Activated CD8-positive, alpha-beta T cell treated with anti-CD3 and anti-CD28 coated beads for 36 hours (primary cell): ENCODE measurements at places on chromosomes 7 and 10. TPM values are rescaled to one million over a fixed set of nuclear protein-coding genes. Genes with fewer than 3 reads are reported as not detected.

Gene MAGI2
- 0.04 TPM for total RNA-seq

Gene SSC4D
- 0.67 TPM for total RNA-seq

Gene RBP4
- total RNA-seq: not detected

Gene GHRHR
- total RNA-seq: not detected

Gene PLCE1
- not detected for total RNA-seq

Gene FRMPD2
- not detected for total RNA-seq

Gene SPAM1
- not detected for total RNA-seq

Gene SPOCK2
- 135 TPM for total RNA-seq

- DNase-seq: no peak
Observed at GRCh38 chr10:119252051-119252465, 44.7 kb downstream of the GRK5 start.

DNA sequence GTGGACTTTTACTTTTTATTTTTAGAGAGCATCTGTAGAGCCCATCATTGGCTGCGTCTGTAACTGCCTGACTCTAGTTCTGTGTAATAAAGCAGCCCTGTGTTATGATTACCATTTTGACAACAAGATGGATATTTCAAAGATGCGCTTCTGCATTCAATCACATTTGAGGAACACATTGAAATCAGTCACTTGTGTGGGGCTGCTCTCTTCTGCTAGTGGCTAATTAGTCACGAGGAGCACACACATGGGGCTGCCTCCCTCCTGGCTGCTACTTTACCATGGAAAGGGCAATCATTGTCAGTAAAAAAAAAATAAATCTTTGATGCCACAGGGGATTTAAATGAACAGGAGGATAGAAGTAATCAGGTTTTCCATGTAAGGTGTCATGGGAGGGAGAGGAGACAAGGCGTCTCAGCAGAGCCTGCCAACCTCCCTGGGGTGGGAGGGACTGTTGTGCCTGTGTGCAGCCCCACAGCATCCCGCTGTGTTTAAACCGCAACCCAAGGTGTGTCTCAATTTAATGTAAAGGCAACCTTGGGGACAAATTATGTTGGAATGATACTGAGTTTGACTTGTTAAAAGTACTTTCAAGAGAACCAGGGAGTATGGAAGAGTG lies 205.2 kb upstream of the COBL start:
- DNase-seq: no peak

DNA sequence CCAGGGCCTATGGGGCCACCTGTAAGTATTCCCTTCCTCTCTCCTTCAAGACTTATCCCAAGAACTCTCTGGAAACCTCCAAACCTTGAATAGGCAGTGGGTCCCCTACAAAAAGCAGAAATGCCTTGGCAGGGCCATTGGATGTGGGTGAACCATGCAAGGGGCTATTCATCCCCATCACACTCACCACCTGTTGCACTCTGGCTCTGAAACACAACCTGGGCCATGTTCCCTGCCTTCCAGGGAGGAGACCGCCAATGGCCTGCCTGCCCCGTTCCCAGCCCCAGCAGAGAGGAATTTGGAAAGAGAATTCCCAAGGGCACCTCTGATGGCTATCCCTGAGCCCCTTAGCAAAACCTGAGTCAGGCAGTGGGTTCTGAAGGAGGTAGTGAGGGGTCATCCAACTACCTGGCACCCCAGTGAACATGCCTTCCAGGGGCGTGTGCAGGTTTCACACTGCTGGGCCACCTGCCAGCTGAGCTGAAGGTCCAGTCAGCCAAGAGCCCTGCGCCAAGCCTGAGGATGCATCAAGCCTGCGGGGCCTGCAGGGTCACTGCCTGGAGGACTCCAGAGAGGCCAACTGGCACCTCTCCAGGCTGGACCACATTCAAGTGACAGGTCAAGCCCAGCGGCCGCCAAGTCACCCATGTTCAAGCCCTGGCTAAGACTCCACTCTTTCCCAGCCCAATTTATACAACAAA lies 101.3 kb downstream of the COL13A1 start:
- no peak for DNase-seq

DNA sequence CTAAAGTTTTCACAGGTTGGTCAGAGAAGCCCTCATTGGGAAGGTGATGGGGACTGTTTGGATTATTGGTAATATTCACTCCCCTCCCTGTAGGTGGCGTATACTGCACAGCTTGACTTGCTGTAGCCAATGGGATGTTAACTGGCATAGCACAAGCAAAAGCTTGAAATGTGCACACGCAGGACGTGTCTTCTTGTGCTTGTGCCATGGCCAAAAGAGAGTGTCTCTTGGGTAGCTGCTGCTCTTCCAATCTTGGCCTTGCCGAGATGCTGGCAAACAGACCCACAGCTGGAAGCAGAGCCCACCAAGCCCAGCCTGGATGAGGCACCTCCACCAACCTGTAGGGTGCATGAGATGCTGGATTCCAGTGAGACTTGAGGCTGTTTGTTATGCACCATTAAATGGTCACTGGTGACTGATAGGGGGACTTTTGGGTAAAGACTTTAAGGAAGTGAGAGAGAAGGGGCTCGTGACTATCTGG lies 266.0 kb downstream of the GRID1 start:
- peak; percentile 15 for DNase-seq

- no peak for DNase-seq
Observed at GRCh38 chr10:58982470-58983239, 193.8 kb upstream of the PHYHIPL start.

- DNase-seq: no peak
Observed at GRCh38 chr10:63237396-63237795, 104.3 kb downstream of the NRBF2 start.

GRCh38 chr10:112700215-112700671 lies 249.8 kb upstream of the TCF7L2 start:
- no peak for DNase-seq

DNA sequence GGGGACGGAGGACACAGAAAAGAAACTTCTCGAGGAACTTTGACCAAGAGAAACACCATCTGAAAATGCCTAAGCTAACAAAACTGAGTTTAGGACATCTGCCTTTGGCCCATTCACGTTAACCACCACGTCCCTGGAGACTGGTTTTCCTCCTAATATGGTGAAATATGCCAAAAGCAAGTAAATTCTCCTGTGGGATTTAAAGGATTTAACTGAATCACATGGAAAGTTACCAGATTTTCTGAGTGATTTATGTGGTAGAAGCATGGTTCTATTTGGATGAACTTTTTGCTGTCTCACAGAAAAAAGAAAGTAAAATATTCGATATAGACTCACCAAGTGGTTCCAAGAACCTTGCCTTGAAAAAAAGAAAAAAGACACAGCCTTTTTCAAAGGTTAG lies 30.4 kb upstream of the BMPER start:
- no peak for DNase-seq

DNA sequence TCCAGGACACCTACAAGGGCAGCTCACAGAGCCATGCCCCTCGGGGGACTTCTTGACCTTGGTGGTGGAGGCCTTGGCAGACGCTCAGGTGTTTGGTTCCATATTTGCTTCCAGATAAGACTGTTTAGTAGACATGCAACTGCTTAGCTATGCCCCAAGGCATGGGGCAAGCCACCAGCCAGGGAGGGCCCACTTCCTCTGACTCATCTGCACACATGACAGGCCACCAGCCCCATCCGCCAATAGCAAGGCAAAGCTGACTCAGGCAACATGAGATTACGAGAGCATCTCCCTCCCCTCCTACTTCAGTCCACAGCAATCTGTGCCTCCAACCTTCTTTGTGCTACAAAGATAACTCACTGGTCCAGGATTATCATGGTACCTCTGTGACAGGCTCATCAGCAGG lies 54.9 kb downstream of the KCNMA1 start:
- DNase-seq: peak; percentile 57

DNA sequence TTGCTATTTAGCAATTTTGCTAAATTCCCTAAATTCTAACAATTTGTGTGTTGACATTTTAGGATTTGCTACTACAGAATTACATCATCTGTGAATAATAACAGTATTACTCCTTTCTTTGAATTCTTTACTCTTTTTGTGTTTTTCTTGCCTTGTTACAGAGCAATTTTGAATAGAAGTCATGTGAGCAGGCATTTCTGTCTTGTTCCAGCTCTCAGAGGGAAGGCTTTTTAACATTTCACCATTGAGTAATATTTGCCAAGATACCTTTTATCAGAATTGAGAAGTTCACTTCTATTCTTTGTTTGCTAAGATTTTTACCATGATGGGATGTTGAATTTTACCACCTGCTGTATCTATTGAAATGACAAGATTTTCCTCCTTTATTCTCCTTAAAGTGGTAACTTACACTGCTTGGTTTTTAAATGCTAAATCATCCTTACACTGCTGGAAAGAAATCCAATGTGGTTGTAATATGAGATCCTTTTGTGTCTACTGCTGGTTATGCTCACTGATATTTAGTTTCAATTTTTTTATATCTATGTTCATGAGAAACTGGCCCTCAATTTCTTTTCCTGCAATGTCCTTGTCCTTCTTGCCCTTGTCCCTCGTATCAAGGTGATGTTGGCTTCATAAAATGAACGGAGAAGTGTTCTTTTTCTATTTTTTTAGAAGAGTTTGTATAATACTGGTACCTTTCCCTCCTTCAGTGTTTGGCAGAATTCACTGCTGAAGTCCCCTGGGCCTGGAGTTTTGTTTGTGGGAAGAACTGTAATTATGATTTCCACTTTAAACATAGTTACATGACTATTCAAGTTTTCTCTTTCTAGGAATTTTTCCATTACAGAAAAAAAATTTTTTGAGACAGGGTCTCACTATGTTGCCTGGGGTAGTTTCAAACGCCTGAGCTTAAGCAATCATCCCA lies 50.3 kb upstream of the ATP6V0A4 start:
- no peak for DNase-seq

DNA sequence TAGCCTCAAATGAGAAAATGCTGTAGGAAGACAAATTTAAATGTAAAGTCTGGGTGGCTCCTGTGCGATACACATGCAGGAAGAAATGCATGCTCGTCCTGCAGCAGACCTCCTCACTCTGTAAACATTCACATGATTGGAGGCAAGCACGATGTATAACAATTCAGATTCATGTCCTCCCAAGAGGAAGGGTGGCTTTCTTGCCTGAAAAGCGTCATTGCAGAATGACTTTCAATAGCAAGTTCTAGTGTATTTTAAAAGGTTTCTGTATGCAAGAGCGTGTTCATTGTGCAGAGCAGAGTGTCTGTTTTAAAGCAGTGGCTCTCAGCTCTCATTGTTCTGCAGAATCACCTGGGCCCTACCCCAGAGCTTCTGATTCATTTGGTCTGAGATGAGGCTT lies 170.3 kb upstream of the CELF2 start:
- no peak for DNase-seq

DNA sequence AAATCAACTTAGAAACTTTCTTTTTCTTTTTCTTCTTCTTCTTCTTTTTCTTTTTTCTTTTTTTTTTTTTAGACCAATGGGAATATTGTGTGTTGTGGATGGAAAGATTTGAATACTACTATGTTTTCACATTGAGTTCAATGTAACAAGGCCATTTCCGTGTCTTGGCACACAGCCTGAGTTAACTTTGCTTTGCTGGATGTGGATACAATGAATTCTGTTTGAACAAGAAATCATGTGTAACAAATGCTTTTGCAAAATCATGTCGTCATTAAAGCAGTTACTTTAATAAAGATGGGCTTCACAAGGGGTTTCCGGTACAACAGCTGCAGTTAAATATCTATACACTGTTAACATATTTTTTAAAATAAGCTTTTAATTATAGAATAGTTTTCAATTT lies 13.5 kb upstream of the ENTPD1 start:
- no peak for DNase-seq
